ENCODE measurements at places on chromosomes 4 and X. TPM values are rescaled to one million over a fixed set of nuclear protein-coding genes. Genes with fewer than 3 reads are reported as not detected.

GRCh38 chr4:761086-761485 is 55.5 kb downstream of the PCGF3 start:
- no peak for DNase-seq

- no peak for DNase-seq
These were observed 25.1 kb upstream of the ANK2 start for GRCh38 chr4:113024388-113024787.

SAGE1 gene
- polyA plus RNA-seq, result 0.05 TPM

DNA sequence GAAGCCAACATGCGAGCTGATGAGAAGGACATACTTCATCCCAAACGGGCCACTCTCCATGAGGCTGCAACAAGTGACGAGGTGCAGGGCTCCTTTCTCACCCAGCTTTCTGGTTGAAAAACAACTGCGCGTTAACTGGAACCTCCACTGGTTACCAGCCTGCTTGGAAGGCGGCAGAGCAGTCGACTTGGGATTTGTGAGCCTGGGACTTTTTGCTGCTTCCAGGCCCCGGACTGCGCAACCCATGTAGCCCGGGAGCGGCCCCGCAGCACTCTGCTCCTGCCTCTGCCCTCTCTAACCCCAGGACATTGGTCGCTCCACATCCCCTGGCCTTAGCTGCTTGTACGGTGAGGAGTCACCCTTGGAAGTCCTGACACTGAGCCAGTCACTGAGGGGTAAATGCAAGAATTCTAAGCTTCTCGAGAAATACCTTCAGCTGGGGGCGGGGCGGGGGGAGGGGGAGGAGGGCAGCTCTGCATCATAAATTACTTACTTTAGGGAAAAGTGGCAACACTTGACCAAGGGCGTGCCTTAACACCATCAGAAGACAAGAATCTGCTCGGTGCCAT is 72.7 kb downstream of the MTMR1 start:
- DNase-seq, result no peak

DNA sequence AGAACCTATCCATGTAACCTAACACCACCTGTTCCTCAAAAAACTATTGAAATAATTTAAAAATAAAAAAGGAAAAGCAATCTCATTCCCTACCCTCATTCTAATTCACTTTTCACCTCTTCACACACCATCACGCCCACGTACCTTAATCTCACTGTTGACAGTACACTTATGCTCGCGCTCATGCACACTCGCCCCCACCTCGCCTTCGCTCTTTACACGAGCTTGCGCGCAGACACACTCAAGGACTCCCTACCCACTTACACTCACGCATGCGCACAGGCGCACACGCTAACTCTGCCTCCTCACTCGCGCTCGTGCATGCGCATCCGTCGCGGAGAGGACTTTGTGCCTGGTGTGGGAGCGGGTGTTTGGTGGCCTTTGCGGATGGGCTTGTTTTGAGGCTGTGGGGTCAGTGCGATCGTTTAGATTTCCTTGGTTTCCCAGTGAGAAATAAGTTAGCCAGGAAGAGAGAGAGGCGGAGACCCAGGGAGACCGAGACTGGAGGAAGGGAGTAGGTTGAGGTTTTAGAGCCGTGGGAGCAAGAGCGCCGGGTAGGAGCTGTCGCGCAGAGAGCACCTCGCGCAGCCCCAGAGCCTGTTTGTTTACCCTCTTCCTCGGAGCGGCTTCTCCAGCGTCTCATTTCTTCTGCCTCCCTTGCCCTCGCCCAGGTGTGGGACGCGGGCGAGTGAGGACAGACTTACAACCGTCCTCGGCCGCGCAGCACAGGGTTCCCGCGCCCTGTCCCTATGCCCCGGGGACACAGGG is 8.1 kb upstream of the GSX2 start:
- peak; percentile 68 for DNase-seq

GRCh38 chr4:149345424-149345823 is 470.2 kb downstream of the IQCM start:
- no peak for DNase-seq

YY2 gene
- polyA plus RNA-seq, result 2.6 TPM

DOK7 gene
- polyA plus RNA-seq, result 0.21 TPM

GRCh38 chr4:74501579-74501978 is 56.6 kb downstream of the AREG start:
- no peak for DNase-seq

DNA sequence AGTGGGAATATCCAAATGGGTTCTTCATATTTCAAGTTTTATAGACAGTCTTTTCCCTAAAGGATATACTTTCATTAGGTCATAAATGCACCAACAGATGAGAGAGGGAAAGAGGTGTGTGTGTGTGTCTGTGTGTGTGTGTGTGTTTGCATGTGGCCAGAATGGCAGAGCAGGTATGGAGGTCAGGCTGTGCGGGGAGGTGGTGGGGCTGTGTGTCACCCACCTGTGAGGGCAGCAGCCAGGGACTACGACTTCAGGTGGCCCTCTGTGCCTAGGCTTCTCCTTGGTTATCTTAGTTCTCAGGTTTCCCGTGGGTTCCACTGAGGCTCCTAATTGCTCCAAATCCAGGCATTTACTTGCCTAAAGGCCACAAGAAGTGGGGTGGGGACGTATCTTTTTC is 14.6 kb downstream of the HAND2 start:
- no peak for DNase-seq

PF4V1 gene
- polyA plus RNA-seq, result not detected

GRCh38 chrX:72309297-72310071 is 3.8 kb upstream of the CITED1 start:
- no peak for DNase-seq

NKX3-2 gene
- polyA plus RNA-seq, result 0.38 TPM

CPE gene
- polyA plus RNA-seq, result 1.9 TPM

GRCh38 chr4:112951362-112952312 is 97.8 kb upstream of the ANK2 start:
- DNase-seq, result no peak

DNA sequence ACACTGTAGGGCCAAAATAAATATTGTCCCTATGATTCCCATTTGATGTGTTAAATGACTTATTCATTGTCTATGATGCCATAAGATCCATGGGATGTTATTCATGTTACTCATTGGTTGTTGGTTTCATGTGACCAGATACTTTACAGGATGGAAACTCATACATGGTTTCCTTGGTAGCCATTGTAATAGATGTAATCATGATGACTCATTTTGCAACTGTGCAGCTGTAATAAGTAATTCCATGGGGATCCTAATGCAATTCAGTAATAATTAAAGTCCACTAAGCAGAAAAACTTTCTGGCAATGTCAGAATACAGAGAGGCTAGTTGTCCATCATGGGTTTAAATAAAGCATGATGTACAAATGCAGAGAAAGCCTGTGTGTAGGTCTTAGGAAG is 389.7 kb upstream of the NR3C2 start:
- DNase-seq, result peak; percentile 3

GRCh38 chr4:137735561-137736104 is 203.3 kb upstream of the PCDH18 start:
- no peak for DNase-seq

DNA sequence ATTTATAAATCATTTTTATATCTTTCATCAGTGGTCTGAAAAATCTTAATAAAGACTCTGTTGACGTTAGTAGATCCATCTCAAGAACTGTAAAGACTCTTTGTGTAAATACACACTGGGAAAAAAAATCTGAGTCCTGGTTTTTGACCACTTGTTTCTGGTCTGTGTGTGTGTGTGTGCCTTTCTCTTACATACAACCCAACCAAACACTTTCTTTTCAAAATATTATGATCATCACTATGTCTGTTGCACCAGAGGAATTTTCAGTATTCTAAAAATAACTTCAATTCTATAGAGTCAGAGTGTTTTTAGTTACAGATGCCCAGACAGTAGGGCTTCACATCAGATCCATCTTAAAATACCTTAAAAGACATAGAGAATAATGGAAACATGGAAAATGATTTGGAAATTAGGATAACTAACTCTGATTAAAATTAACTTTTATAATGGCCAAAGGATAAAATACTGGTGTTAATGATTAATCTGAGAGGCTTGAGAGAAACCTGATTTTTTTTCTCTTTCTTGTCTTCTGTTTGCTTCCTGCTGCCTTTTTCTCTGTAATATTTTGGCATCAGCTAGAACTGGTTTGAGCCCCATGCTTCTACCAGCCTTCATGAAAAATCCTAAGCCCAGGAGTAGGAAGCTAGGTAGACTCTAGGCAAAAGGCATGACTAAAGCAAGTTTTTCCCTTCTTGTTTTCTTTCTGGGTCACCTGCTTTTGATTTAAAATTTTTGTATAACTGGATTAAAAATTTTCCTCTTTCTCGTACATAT is 99.7 kb downstream of the ATXN3L start:
- DNase-seq, result no peak

DNA sequence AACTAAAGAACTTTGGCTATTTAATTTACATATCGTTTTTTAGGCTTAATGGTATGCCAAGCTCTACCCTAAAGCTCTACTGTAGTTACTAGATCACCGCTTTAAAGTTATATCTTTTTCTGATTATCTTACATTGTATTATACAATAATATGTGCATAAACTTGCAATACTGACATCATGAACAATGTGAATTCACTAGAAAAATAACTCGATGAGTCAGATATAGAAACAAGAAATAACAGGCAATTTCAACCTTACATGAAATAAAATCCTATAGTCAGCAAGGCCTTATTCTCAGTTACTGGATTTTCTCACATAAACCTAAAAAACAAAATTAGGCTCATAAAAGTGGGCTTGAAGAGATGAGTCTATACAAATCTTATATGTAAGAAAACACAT is 32.5 kb downstream of the PDGFC start:
- no peak for DNase-seq

- DNase-seq, result no peak
These were observed 693 bp downstream of the ATP10D start for GRCh38 chr4:47485768-47486167.

RAB39B gene
- polyA plus RNA-seq, result 0.59 TPM

- no peak for DNase-seq
These were observed 65.1 kb downstream of the HPGDS start for GRCh38 chr4:94277534-94277933.

GRCh38 chrX:98459669-98460068 is 1576.0 kb downstream of the RPA4 start:
- DNase-seq, result no peak

DNA sequence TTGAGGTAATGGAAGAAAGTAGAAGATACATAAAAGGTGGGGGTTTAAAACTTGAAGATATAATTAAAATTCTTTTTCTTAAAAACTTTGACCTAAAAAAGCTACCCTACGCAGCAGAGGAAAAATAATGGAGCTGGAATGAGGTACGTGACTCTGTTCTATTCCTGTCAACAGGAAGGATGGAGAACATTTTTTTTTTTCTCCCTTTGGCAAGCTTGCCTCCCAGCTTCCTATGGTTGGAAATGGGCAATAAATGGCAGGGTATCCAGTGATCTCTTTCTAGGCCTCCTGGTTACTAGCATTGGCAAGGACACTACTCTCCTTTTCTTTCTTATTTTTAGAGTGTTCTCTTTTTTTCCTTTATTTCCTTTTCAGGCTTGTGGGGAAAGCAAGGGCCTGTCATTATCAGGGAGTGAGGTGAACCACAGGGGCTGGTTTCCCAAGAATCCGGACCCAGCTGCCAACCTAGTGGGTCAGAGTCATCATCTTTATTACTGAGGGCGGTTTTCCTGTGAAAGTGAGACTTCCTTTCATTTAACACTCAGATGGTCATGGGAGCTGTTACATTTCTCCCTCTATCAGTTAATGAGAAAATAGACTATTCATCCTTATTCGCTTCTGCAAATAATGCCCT is 224.6 kb downstream of the SPRY1 start:
- DNase-seq, result no peak

SYN1 gene
- 0.21 TPM for polyA plus RNA-seq

EGFL6 gene
- not detected for polyA plus RNA-seq

DNA sequence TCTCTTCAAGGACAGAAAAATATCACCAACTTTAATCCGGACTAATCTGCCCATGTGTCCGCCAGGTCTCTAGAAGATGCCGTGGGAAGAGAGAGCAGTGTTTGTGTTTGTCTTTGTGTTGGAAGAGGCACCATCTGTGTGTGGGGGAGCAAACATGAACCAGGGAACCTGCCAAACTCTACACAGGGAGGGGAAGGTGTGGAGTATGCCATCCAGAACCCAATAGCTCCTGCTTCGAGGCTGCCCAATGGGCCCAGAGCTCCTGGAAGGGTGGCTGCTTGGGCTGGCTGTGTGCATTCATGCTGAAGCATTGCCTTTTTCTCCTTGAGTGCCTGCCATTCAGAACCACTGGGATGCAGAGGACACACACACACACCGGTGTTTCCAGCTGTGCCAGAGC is 536.2 kb downstream of the MID1IP1 start:
- DNase-seq, result no peak

DNA sequence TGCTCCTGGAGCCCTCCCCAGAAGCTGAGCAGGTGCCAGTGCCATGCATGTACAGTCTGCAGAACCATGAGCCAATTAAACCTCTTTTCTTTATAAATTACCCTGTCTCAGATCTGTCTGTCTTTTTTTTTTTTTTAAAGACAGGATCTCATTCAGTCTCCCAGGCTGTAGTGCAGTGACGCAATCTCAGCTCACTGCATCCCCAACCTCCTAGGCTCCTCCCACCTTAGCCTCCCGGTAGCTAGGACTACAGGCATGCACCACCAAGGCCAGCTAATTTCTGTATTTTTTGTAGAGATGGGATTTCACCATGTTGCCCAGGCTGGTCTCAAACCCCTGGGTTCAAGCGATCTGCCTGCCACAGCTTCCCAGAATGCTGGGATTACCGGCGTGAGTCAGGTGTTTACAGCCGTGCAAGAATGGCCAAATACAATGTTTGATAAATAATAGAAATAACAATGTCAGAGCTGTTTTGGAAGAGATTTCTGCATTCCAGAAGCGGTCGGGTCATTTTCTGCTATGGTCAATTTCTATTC is 68.8 kb downstream of the SLC2A9 start:
- DNase-seq, result no peak

CXorf65 gene
- polyA plus RNA-seq, result not detected

DNA sequence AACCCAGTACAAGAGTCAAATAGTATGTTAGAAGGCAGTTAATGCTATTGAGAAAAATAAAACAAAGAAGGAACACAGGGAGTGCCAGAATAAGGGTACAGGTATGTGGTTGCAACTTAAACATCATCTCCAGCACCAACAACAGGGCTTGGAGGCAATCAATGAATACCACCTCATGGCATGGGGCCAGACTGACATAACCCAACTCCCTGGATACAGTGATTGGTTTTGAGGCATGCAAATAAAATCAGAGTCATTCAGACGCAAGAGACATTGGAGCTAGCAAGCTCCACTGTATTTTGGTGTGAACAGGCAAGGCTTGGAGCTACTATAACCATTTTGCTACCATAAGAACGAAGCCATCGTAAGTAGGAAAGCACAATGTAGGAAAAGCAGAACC is 56.7 kb downstream of the PPP3CA start:
- DNase-seq, result no peak

GRCh38 chrX:77668391-77669237 is 117.4 kb downstream of the ATRX start:
- DNase-seq, result peak; percentile 0

ADAM29 gene
- not detected for polyA plus RNA-seq

CLNK gene
- polyA plus RNA-seq, result not detected

Measured in A549 (cell line).